ENCODE measurements at places on chromosomes 13 and 19.

GRCh38 chr19:20367811-20368294, 197.7 kb downstream of the ZNF737 start:
- peak; percentile 65 for DNase-seq

GRCh38 chr13:110201114-110201513, 105.8 kb downstream of the COL4A1 start:
- DNase-seq, result no peak

DNA sequence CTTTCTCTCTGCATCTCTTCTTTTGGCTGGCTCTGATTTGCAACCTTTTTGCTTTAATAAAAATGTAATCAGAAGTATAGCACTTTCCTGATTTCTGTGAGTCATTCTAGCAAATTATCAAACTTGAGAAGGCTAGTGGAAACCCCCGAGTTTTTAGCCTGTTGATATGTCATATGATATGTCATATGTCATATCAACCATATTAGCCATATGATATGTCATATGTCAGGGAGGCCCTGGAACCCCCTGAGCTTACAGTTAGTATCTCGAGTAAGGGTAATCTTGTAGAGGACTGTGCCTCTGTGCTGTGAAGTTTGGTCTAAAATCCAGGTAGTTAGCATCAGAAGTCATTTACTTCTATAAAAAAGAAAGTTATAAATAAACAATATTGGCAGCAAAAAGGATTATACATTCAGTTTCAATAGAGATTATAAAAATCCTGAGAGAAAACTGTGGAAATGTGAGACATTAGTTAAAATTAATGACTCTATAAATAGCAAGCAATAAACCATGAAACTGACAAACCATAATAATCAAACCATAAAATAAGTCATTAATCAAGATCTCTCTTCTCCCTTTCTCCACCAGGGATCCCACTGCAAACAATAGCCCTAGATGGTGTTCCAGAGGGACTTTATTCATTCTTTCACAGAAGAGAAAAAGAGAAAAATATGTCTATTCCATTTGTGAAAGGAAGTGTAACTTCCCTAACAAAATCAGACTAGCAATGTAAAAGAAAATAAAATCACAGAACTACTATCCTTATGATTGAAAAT, 167.4 kb downstream of the NALCN start:
- DNase-seq, result no peak

- DNase-seq, result no peak
Measured at GRCh38 chr19:34844277-34844676, 71.3 kb upstream of the ZNF599 start.

- no peak for DNase-seq
Measured at GRCh38 chr13:51620165-51620983, 36.1 kb downstream of the WDFY2 start.

DNA sequence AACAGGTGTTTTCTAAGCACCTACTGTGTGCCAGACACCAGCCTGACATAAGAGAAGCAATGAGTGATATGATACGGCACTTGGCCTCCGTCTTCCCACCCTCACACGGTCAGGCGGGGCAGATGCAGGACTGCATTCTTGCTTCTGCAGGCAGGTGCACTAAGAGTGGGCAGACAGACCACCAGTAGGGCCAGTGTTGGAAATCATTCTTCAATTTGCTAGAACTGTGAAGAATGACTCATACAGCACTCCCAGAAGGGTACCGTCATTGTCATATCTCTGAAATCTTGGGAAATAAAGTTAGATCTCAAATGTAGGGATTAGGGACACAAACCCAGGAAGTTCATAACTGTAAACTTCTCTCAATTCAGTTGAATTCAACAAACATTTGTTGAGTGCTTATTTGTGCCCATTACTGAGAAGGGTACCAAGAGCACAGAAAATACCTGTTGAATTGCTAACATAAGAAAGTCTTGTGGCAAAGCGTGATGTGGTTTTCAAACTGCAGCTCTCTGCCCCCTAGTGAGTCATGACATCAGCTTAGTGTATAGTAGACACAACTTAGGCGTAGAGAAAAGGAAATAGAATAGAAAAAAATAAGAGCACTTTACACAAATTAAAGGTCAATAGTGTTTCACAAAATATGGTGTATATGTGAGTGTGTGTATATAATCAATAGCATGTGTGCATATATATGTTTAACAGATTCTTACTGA, 76.1 kb downstream of the TEX26 start:
- no peak for DNase-seq

DNA sequence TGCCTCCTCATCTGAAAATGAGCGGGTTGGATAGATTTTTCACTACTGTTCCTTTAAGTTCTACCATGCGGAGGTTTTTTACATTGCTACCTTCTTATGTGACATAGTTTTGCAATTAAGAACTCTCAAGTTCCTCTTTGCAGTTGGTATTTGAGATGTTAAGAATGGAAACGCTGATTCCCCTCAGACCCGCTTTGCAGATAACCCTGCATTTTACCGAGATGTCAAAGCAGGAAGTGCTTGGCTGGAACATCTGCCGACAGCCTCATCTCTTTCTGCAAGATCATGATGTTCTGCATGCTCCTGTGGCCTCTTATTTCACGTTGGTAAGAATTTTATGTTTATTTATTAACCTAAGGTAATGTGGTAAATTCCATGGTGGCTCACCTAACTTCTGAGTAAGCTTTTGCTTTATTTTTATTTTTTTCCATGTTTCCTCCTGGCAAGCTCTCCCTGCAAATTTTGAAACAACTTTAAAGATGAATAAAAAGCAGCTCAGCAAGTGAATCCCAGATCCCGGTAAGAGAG, 22.5 kb downstream of the PABPC3 start:
- DNase-seq, result peak; percentile 54

GRCh38 chr13:40317980-40318327, 348.5 kb downstream of the FOXO1 start:
- peak; percentile 26 for DNase-seq

DNA sequence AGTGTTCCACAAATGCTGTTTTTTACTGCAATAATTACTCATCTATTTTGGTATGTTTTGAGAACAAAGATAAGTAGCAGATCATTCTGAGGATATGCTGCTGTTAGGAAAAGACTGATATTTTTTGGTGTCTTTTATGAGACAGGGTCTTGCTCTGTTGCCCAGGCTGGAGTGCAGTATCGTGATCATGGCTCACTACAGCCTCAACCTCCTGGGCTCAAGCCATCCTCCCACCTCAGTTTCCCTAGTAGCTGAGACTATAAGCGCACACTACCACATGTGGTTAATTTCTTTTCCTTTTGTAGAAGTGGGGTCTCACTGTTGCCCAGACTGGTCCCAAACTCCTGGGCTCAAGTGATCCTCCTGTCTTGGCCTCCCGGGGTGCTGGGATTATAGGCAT, 9.5 kb downstream of the LSM4 start:
- no peak for DNase-seq

- no peak for DNase-seq
Measured at GRCh38 chr13:74929436-74929835, 552.5 kb downstream of the TBC1D4 start.

DNA sequence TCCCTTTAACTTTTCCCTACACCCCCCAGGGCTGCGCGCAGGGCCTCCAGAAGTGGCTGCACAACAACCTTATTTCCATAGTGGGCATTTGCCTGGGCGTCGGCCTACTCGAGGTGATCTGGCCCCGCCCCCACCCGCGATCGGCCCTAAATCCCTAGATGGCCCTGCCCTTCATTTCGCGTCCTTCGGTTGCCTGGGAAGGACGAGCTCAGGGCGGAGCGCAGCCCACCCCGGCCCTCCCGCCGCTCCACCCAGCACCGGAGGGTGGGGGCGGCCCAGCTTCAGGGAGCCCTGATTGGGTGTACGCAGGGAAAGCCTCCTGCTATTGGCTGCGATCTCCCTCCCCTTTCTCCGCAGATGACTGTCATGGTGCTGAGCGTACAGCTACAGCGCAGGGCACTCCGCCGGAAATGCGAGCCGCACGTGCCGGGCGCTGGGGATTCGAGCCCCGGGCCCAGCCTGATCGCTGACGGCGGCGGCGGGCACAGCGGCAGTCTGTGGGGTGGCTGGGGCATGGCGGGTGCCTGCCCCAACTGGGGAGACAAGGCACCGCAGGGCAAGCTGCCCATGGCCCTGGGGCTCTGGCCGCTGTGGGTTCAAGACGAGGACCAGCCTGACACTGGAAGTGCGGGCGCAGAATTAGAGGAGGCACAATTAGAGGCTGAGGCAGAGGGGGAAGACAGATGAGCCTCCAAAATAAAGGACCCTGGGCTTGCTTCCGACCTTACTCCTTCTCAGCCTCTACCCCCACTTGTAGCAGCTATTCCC, 4.3 kb downstream of the CD37 start:
- no peak for DNase-seq

- DNase-seq, result peak; percentile 91
Measured at GRCh38 chr19:13155472-13156359, 5.5 kb downstream of the IER2 start.

- DNase-seq, result no peak
Measured at GRCh38 chr13:28471421-28471820, 23.5 kb downstream of the FLT1 start.
